ENCODE measurements at places on chromosomes 3 and 15.

- no peak for DNase-seq
Measured at GRCh38 chr3:172993412-172993811, 147.6 kb downstream of the SPATA16 start.

- no peak for DNase-seq
Measured at GRCh38 chr15:100092034-100092433, 249.7 kb downstream of the ADAMTS17 start.

GRCh38 chr15:67189326-67190051 lies 65.0 kb downstream of the AAGAB start:
- no peak for DNase-seq

GRCh38 chr15:100174904-100175275 lies 166.9 kb downstream of the ADAMTS17 start:
- DNase-seq: no peak

DNA sequence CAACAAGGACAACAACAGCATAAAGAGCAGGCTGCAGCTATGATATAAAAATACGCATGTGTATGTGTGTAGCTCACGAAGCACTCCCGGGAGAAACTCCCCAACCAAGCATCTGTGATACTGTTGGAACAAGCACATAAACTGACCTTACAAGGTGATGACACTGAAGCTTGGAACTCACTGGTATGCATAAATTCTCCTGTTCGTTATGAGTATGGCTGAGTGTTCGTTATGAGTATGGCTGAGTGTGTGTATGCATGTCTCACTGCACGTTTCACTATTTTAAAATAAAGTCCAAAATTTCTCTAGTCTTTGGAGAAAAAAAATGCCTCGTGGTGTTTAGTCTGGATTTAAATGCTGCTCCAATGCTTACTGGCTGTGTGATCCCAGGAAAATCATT lies 256.8 kb downstream of the RORA start:
- no peak for DNase-seq

GRCh38 chr3:7667774-7668173 lies 806.9 kb downstream of the GRM7 start:
- no peak for DNase-seq

DNA sequence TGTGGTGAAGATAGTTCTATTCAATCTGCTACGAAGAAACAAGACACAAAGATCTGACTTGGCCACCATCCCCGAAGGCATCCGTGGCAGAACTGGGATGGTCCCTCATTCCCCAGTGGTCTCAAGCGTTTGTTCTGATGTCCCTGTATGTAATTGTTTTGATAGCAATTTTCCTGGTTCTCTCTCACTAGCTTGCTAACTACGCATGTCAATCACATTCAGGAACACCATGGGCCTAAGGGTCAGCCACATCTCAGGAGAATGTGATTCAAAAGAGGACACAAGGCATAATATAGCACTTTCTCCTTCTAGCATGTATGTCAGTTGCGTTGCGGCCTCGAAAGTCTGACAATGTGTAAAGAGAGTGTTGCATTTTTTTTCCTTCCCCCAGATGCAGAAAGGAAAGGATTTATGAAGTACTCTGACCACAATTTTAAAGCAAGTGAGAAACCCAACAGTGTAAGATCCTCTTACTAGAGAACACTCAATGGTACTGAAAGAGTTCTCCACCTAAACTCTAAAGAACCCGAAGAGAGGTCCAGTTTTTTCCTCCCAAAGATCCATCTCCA lies 32.0 kb upstream of the TCF12 start:
- no peak for DNase-seq

- no peak for DNase-seq
Measured at GRCh38 chr15:95520511-95520910, 810.0 kb upstream of the NR2F2 start.

DNA sequence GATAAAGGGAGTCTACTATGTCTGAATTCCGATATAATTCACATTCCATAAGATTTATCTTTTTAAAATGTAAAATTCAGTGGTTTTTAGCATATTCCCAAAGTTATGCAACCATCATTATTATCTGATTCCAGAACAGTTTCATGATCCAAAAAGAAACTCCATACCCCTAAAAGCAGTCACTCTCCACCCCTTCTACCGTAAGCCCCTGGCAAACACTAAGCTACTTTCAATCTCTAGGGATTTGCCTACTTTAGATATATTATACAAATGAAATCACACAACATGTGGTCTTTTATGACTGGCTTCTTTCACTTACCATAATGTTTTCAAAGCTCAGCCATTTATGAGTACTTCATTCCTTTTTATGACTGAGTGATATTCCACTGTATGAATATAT lies 65.6 kb downstream of the TMEM212 start:
- no peak for DNase-seq

DNA sequence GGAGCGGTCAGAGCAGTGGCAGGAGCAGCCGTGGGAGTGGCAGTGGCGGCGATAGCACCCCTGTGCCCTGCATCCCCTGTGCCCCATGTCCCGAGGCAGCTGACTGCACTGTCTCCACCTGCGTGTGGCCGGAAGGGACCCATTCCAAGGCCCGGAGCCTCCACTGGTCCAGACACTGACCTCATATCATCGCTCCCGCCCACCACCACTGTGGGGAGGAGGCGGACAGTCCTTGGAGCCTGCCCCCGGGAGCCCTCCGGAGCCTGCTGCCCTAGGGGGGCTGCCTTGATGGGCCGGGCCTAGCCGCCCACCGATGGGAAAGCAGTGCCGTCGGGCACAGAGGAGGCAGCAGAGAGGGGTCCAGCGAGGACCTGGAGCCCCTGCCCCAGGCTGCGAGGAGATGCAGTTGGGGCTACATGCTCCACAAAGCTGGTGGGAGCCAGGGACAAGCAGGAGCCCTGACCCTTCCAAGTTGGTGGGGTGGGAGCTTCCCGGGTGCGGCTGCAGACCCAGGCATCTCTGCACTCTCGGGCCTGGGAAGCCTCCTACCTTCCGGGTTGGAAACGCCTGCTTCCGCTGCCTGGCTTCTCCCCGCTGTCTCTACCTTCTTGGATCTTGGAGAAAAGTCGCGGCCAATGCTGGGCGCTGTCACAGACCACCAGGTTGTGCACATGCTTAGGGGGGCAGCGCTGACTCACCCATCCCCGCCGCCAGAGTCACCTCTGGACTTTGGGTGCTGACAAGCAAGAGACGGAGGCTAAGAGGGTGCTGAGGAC lies 283.2 kb upstream of the ROBO1 start:
- no peak for DNase-seq

DNA sequence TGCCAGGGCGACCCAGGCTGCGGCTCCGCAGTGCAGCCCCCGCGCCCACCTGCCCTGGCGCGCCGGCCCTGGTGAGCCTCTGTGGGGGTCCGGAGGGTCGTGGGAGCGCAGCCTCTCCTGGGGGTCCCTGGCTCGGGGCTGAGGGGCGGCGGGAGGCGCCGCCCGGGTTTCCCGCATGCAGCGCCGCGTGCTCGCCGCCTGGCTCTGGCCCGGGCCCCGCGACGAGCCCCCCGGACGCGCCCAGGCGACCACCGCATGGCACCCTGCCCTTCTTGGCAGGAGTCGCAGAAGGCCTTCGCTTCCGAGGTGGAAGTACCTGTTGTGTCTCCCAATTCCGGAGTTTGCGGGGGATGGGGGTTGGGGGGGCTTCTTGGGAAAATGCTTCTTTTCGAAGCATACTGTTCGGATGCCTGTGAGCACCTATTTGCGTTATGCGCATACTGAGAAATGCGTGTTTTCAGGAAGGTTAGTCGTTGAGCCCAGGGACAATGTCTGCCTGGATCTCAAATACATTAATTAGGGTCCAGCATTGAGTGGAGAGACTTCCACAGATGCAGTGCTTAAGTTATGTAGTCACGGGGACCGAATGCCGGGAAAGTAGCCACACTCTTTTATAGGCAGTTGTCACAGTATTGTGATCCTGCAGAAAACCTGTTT lies 1.3 kb downstream of the GABRA5 start:
- DNase-seq: no peak

DNA sequence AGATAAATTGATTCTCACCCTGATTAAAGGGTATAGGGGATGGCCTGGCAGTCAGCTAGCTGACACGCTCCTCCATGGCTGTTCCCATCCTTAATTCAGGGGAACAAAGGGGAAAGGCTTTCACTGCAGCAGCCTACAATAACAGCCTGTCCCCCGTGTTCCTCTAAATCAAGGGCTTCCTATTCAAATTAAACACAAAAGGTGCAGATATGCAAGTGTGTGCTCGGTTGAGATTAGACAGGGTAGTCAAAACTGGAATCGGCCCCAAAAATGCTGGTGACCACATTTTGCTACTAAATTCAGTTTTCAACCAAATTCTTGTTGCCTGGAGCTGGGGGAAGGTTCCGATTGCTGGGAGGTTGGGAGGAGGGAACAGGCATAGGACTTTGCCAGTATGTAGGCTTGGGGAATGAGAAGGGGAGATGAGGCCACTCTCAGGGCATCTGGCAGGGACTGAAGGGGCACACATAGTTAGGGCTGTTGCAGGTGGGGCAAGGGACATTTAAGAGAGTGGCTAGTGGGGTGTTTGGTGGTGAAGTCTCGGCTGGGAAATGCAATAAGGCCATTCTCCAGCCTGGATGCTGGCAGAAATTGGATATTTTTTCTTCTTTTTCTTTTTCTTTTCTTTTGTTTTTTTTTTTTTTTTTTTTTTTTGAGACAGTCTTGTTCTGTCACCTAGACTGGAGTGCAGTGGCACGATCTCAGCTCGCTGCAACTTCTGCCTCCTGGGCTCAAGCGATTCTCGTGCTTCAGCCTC lies 32.9 kb upstream of the CTSH start:
- no peak for DNase-seq

DNA sequence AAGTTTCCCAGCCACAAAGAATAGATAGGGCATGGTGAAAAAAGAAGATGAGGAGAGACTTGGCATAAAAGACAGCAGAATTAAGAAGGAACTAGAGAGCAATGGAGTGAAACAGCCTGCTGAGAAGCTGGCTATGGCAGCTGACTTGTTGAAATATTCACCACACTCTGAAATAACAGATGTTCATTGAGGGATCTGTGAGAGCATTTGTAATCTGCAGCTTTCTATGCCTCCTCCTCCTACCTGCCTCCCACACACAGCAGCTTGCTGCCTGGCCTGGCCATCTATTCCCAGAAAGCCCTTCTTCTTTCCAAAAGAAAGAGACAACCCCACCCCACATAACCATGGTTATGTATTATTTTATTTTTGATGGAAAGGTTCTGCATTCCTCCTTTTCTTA lies 303.9 kb downstream of the GAP43 start:
- DNase-seq: no peak
